Tracheal epithelial cell (primary cell): ENCODE measurements at places on chromosomes 2 and 18. TPM values are rescaled to one million over a fixed set of nuclear protein-coding genes. Genes with fewer than 3 reads are reported as not detected.

TTC31 gene
- 8.0 and 10.9 TPM in 2 replicates for total RNA-seq

PARD6G gene
- 20.2 and 30.1 TPM in 2 replicates for total RNA-seq

CD8B2 gene
- not detected in 2 replicates for total RNA-seq

ANKRD30B gene
- not detected in 2 replicates for total RNA-seq

KCNJ13 gene
- total RNA-seq = not detected in 2 replicates

STAT4 gene
- total RNA-seq = 5.1 and 13.6 TPM in 2 replicates

MARCO gene
- total RNA-seq = not detected in 2 replicates
